Diencephalon (tissue), 1 donor: ENCODE measurements at places on chromosomes 1 and 21. TPM values are rescaled to one million over a fixed set of nuclear protein-coding genes. Genes with fewer than 3 reads are reported as not detected.

PEAR1 gene
- total RNA-seq: 0.92 TPM

SPATA17 gene
- 13.4 TPM for total RNA-seq

DPT gene
- not detected for total RNA-seq

IFNLR1 gene
- 2.3 TPM for total RNA-seq

CCDC17 gene
- 0.46 TPM for total RNA-seq

LIPI gene
- total RNA-seq: not detected

SPATA1 gene
- total RNA-seq: 1.4 TPM

PTCH2 gene
- total RNA-seq: 1.2 TPM

KLF17 gene
- 0.46 TPM for total RNA-seq

CEPT1 gene
- total RNA-seq: 56.5 TPM

TNFRSF8 gene
- not detected for total RNA-seq

NID1 gene
- total RNA-seq: 18.0 TPM

RBM8A gene
- total RNA-seq: 74.5 TPM

CLCA4 gene
- total RNA-seq: not detected
